ENCODE measurements at places on chromosomes 11 and 22.
A peak's percentile ranks its signal among the peaks of the same experiment; 100 is the strongest.

- DNase-seq, result no peak
Measured at GRCh38 chr11:121895919-121896318, 220.1 kb downstream of the BLID start.

GRCh38 chr22:38051900-38052862 is 5.0 kb upstream of the PICK1 start:
- DNase-seq, result peak; percentile 51

- DNase-seq, result no peak
Measured at GRCh38 chr22:19382240-19382639, 49.3 kb downstream of the HIRA start.

DNA sequence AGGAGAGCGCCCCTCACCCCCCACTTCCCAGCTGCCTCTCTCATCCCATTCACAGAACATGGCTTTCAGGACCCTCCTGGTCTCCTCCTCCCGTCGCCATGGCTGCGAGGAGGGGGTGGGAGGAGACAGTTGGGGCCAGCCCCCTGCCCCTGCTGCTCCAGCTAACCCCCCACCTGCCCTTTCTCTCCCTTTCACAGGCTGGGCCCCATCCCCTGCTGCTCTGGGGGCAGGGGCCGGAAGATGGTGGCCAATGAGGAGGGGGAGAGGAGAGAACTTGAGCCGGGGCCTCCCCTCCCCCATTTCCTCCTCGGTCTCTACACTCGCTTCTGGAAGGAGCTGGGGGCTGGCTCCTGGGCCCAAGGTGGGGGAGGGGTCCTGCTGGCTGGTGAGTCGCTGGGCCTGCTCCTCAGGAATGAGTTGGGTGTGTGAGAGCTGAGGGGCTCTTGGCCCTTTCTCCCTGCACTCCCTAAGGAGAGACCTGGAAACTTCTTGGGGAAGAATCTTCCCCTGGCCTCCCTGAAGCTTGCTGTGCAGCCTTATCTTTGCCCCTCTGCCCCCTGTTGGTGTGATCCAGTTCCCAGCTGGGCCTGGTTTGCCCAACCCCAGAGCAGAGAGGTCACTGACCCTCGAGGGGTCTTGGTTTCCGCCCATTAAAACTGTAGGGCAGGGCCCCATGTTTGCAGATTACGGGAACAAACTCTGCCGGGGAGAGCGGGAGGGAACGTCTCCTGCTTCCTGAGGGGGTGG is 10.2 kb downstream of the YPEL4 start:
- no peak for DNase-seq

- no peak for DNase-seq
Measured at GRCh38 chr11:67665541-67666302, 8.7 kb downstream of the ALDH3B2 start.

GRCh38 chr22:19291218-19291579 is 320 bp downstream of the CLTCL1 start:
- DNase-seq, result no peak

- no peak for DNase-seq
Measured at GRCh38 chr11:31107649-31108048, 261.9 kb downstream of the DCDC1 start.

DNA sequence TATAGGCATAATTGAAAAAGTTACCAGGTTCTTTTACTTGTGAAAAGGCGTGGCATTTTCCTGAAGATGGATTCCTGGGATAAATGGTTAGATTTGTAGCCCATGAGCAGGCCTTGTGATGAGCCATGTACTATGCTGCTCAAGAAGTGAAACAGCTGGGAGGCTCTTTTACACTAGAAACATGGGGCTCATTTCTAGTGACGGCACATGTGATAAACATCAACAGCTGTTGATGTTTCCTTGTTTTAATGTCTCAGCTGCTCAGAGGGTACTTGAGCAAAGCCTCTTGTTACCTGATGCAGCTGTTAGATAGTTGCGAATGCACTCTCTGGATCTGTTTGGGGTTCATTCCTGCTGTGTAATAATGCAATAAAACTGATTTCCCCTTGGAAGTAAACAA is 396.8 kb downstream of the GUCY1A2 start:
- DNase-seq, result no peak

DNA sequence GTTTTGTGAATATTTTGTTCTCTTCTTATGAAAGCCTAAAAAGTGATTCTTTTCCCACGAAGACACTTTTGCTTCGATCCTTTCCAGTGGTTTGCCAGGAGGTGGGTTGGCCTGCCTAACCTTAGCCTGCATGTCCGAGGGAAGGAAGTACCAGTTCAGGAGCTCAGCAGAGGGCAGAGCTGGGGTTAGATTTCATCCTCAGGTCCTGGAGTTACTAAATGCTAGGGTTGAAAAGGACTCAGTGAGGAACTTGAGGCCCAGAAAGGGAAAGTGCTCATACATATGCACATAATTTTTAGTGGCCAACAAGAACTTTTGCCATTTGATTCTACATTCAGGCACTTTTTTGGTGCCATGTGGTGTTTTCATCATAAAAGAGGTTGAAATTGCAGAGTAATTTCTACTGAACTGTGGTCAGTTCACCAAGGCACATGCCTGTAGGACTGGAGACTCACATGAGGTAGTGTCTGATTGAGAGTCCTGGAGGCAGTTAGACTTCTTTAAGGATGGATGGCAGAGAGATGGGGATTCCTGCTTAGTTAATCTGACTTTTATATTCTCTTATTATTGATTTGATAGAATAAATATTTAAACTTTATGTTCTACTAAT is 36.7 kb downstream of the NCAM1 start:
- DNase-seq, result no peak

DNA sequence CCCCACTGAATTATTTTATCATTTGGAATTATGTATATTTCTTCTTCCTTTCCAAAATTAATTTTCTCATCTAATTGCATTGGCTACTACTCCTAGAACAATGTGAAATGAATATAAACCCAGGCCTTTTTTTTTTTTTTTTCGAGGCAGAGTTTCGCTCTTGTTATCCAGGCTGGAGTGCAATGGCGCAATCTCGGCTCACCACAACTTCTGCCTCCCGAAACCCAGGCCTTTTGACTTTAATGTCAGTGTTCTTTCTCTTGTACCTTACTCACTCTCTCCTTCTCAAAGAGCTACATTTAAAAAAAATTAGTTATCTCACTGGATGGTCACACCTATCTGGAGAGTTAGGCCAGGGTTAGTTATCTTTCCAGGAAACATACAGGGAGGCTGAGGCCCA is 35.3 kb upstream of the LRRC32 start:
- no peak for DNase-seq

DNA sequence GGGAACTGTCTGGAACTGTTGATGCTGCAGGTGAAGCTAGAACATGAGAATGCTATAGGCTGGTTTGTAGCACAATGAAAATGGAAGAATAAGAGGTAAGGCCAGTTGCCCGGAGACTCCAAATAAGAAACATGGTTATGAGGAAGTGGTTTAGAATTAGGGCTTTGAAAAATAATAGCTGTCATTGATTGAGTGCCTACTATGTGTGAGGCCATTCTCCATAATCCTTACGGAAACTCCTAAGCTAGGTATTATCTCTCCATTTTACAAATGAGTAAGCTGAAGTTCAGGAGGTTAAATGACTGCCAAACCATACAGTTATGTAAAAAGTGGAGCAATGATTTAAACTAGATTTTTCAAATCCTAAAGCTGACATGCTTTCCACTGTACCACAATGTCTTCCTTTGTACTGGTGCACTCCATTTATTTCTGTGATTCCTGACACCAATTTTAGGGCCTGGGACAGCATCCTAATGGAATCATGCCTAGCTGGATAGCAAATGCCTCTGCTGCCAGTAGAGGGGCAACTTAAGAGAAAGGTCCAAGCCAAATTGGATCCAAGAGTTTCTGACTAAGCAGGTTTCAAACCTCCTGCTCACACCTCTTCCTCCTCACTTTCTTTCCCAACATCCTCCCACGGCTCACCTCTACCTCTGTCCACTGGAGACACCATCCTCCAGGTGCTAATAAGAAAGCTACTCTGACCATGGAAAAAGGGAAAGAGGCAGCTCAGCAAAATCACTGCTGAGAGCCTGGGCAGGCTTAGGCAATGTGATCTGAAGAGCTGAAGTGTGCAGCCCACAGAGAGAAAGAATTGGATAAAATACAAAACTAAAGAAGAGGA is 46.9 kb upstream of the PICALM start:
- no peak for DNase-seq

DNA sequence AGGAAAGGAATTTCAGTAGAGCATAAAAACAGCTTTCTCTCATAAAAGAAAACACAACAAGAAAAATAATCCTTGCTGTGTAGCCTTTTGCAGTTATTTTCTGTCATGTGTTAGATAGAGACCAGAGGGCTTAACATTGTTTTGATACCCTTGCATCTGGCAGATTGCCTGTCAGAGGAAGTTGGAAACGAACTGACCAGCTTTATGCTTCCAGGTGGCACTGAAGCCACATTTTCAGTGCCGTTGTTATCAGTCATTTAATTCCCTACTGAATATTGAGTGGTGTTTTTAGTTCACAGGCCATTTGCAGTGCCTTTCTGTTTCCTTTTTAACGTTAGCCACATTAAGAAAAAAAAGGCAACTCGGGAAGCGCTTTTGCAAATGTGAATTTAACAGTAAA is 21.5 kb upstream of the RAG2 start:
- no peak for DNase-seq

DNA sequence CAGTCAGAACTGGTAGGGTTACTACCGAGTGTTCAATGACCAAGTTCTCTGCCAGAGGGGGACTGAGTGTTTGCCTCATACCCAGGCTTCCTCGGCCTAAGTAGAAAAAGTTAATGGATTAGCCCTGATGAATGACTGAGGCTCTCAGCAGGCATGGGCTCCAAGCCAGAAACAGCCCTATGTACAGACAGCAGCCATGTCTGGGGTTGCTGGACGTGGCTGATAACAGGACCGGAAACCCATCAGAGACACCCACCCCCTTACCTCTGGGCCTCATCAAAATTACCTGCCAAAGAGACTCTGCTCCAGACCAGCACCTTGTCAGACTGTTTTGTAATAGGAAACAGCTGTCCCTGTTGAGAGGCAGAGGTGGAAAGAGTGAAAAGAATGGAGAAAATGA is 351.4 kb downstream of the ETS1 start:
- DNase-seq, result no peak

DNA sequence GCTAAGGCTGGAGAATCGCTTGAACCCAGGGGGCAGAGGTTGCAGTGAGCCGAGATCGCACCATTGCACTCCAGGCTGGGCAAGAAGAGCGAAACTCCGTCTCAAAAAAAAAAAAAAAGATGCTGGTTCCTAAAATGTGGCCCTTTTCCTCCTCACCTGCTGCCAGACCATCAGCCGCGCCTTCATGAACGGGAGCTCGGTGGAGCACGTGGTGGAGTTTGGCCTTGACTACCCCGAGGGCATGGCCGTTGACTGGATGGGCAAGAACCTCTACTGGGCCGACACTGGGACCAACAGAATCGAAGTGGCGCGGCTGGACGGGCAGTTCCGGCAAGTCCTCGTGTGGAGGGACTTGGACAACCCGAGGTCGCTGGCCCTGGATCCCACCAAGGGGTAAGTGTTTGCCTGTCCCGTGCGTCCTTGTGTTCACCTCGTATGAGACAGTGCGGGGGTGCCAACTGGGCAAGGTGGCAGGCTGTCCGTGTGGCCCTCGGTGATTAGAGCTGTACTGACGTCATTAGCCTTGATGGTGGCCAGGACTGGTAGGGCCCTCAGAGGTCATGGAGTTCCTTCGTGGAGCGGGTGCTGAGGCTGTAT is 50.7 kb upstream of the PPP6R3 start:
- DNase-seq, result no peak

Measured in activated CD8-positive, alpha-beta memory T cell treated with anti-CD3 and anti-CD28 coated beads for 48 hours (primary cell).